ENCODE measurements at places on chromosomes 6 and 20.

GRCh38 chr6:25215881-25216280 is 63.3 kb upstream of the CARMIL1 start:
- no peak for DNase-seq

DNA sequence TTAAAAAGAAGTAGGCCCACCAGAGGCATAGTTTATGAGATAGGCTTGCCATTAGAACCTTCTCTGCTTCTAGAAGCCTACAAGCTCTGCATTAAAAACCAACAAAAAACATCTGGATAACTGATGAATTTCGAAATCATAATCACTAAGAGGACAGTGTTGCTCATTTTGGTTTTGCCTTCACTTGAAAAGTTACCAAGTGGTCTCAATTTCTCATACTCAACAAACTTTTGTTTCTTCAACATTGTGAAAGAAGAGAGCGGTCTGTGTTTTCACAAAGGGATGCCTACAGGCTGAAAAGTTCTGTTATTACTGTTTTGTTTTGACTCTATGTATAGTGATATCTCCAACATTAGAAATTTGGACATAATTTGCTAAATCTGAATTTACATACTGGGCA is 98.9 kb downstream of the PDSS2 start:
- DNase-seq, result no peak

DNA sequence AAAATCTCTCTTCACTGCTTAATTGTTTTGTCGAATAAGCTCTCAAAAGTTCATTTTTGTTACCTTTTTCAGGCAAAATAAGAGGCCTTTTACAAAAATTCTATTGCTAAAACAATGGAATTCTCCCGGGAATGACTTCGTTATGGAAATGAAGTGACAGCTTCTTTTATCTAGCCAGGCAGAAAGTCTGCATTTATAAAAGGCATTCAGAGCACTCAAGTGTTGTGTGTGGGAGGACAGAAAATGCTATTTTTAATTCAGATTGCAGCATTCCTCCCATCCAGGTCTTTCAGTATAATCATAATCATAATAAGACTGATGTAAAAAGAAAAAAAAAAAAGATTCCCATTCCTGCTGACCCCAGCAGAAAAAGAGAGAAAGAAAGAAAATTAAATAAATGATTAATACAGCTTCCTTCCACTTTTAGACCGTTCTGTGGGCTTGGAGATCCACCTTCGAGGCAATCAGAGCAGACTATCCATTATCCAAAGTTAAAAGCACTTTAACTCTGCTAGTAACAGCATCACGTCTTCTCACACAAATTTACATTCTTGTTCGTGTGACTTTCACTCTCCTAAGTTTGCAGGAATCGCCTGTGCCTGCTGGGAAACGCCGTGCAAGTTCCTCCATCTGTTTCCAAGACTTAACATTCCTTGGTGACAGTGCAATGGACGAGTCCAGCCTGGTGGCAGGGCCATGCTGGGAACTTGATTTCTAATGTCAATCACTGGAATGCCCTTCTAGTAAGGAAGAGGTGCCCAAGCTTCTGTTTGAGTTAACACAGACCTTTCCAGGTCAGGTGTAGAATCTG is 258.8 kb downstream of the GMPR start:
- no peak for DNase-seq

- DNase-seq, result no peak
Measured at GRCh38 chr20:58715801-58716475, 23.3 kb downstream of the NPEPL1 start.

DNA sequence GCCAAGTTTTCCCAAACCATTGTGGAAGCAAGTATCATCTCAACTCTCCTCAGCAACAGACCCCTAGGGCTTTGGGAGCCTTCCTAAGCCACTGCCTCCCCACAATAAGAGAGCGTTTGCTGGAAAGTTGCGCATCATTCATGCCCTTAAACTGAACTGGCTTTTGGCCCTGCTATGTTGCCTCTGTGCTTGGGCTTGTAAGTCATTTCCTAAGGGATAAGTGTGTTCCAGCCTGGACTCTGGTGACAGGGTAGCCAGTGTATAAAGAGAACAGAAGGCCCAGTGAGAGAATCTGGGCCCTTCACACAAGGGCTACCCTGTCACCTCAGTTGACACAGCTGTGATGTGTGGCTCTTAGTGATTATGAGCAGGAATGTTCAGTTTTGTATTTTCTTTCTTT is 77.8 kb downstream of the COL9A1 start:
- DNase-seq, result no peak

DNA sequence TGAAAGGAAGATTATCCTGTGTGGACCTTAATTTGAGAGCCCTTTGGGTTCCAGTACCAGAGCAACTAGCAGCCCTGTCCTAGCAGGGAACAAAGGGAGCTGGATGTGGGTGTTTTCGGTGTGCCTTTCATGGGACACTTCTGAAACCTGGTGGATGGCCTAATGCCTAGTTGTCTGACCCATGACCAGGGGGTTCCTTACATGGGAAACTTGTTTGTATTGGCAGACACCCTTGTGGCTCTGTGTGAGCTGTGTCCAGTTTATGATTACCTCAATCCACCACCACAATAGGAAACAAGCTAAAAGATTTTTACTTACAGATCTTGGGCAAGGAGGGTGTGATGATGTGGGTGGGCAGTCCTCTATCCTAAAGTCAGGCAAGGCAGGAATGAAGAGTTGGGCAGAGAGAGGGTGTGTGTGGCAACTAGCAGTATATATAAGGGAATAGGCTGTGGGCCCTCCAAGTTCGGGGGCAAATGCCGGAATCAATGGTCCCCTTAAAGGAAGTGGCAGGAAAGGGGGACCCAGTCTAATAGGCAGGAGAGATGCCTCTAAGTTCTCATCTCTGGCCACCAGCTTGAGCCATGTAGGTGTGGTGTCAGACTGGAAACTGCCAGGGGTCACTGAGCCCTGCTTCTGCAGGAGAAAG is 264.6 kb downstream of the QKI start:
- no peak for DNase-seq

- DNase-seq, result no peak
Measured at GRCh38 chr20:841568-842546, 8.3 kb downstream of the FAM110A start.

DNA sequence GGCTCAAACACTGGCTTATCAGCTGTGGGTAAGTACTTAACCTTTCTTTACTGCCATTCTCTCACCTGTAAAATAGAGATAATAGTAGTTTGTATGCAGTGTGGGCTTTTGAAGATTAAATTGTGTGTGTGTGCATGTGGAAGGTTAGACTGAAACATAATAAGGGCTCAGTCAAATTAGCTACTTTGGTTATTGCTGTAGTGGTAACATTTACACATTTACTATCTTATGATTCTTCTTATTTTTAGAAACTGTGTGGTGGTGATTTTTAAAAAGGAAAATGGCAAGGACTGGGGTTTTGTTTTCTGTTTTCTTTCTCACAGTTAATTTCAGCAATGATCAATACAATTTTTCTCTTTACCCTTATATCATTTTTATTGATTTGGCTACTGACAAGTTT is 206.9 kb downstream of the NKAIN2 start:
- DNase-seq, result no peak
